ENCODE measurements at places on chromosomes 1 and 21. TPM values are rescaled to one million over a fixed set of nuclear protein-coding genes. Genes with fewer than 3 reads are reported as not detected.

Gene RXRG
- total RNA-seq, result not detected

Gene BCAN
- not detected for total RNA-seq

Gene FMN2
- not detected for total RNA-seq

Gene FASLG
- 3.0 TPM for total RNA-seq

Gene PLEKHN1
- total RNA-seq, result 0.56 TPM

Gene TMEM269
- total RNA-seq, result 0.57 TPM

Gene PCNX2
- 36.7 TPM for total RNA-seq

Gene COL24A1
- not detected for total RNA-seq

Gene NBPF10
- 1.8 TPM for total RNA-seq

Gene GJC2
- total RNA-seq, result 8.2 TPM

Gene LYPD8
- total RNA-seq, result not detected

Gene SYPL2
- total RNA-seq, result not detected

Gene CELA3B
- not detected for total RNA-seq

Gene ATP1A2
- total RNA-seq, result not detected

Gene F13B
- not detected for total RNA-seq

Gene DNAJC16
- 7.9 TPM for total RNA-seq

Gene PRAMEF9
- total RNA-seq, result not detected

Gene CNKSR1
- total RNA-seq, result 2.8 TPM

Gene TMEM125
- total RNA-seq, result not detected

Gene AIRE
- not detected for total RNA-seq

Gene CYP2J2
- total RNA-seq, result 0.62 TPM

Gene IL10
- total RNA-seq, result 0.78 TPM

Gene PTPRC
- 634 TPM for total RNA-seq

Gene PTPN22
- total RNA-seq, result 48.6 TPM

Gene SELP
- total RNA-seq, result 0.81 TPM

All from CD8-positive, alpha-beta T cell (primary cell).